ENCODE measurements at places on chromosomes 7 and 10.

DNA sequence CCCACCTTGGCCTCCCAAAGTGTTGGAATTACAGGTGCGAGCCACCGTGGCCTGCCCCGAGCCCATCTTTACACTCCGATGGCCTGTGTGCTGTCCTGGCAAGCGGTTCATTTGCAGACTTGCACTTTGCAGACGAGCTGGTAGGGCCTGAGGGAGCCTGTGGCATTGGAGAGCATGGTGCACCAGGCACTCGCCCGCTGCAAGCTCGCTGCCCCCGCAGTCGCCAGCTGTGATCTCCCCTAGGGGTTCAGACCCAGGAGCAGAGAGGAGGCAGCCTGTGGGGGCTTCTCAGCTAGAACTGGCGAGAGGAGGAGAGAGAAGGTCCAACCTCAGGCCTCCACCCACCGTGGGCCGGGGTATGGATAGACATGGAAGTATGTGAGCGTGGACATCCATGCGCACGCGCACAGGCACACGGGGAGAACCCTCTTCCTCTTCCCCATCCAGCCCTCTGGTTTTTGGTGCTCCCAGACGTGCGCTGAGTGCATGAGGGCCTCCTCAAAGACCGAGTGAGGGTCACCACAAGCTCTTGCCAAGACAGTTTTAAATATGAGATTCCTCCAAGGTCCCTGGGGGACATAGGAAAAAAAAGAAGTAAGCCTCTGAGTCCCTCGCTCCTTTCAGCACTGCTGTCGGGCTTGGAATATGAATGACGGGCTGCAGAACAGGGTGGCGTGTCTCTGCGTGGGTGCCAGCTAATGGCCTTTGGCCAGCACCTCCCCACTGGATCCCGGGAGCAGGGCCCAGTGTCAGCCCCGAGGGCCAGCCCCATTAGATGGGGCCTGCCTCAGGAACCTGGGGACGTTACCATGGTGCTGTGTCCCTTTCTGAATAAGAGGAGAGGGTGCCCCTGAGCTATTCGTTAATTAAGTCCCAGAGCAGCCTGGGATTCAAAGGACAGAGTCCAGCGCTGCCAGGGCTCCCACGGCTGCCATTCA is 15.1 kb upstream of the TTYH3 start:
- DNase-seq: no peak

GRCh38 chr10:70540789-70541360 is 61.7 kb downstream of the PRF1 start:
- no peak for DNase-seq

GRCh38 chr10:84265418-84265817 is 20.6 kb downstream of the RGR start:
- DNase-seq: no peak

DNA sequence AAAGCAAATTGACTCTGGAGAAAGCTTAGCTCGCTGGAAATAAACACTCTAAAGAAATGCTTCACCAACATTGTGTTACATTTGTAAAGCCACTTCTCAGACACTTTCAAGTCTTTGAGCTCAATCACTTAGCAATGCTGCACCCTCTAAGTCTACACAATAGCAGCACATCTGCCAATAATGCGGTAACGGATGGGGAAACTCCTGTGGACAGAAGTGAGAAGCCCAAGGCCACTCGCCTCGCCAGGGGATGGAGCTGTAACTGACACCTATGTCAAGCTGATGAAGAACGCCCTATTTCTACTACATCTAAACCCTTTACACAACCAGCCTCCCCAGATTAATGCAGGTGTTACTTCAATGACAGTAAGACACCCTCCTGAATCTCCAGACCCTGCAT is 167.7 kb downstream of the SFMBT2 start:
- DNase-seq: no peak

- DNase-seq: no peak
These were observed 30.3 kb upstream of the TCF7L2 start for GRCh38 chr10:112919721-112920120.
